Vagina (tissue), 2 donors: ENCODE measurements at places on chromosomes 13 and 19.

DNA sequence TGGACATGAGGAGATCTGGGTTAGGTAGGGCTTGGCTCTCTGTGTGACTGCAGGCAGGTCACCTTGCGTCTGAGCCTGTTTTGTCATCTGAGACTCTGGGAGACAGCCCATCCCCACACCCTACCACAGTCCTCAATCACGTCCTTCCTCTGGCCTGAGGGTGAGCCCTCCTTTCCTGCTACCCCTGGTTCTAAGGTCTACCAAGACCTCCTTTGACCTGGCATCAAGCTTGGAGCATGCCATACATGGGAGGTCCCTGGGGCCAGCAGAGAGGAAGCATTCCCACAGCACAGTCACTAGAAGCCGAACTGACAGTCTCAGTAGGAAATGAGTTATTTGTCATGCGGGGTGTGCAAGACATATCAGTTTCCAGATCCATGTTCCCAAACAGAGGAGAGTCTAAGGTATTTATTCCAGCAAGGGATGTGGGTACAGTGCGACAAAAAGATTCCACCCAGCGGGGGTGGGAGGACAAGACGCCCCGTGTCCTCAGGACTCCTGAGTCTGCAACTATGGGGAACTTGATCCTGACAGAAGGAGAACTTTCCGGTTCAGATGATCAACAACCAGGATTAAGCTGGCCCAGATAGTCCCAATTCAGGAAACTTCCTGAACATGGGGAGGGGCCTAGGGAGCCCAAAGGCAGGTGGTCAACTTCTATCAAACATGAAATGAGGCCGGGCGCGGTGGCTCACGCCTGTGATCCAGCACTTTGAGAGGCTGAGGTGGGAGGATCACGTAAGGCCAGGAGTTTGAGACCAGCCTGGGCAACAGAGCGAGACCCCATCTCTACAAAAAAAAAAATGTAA lies 9.5 kb downstream of the ARRDC2 start:
- no peak for DNase-seq

DNA sequence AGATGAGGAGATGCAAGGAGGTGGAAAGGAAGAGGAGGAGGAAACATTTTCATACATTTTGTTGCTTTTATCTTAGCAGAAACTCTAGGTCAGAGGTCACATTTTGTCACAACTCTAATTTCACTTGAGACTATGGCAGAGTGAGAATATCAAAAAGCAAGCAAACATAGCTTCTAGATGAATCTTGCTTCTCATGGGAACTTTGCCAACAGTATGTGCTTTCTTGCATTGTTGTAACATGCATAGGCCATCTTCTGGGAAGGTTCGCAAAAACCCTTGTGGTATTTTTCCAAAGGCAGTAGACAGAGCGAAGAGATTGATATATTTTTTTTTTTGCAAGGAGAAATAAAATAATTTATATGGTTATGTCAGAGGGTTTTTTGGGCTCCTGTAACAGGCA lies 291.3 kb downstream of the MTUS2 start:
- DNase-seq = no peak

GRCh38 chr19:39533003-39533512 lies 406 bp upstream of the EID2B start:
- no peak for DNase-seq

- DNase-seq = no peak
Measured at GRCh38 chr19:18764591-18765051, 26.5 kb downstream of the COMP start.

DNA sequence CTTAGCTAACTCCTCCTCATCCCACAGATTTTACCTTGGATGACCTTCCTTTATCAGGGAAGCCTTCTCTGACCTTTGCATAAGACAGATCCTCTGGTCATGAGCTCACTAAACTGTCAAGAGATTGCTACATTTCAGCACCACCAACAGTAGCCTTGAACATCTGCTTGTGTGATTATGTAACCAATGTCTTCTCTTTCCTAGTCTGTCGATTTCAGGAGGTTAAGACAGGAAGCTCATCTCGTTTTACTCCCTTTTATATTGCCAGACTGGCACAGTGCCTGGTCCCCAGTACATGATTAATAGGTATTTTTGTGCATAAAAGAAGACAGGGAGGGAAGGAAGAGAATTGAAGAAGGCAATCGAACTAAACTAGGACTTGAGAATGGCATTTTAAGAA lies 1697.7 kb downstream of the EFNB2 start:
- no peak for DNase-seq

DNA sequence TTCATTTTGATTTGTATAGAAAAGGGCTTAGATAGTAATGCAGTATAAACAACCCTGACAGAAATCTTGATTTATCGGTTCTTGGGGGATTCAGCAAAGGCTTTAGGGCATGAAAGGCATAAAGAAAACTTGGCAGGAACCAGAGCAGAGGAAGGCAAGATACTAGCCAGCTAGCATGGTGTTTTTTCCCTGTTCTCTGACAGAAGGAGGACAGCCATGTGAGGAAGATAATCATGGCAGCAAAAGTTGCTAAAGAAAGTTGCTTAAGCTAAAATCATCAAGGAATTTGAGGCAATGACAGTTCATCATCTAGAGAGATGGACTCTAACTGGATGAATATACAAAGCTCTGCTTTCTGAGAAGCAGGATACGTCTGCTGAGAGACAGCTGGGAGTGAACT lies 294.1 kb downstream of the KCNRG start:
- DNase-seq = no peak

DNA sequence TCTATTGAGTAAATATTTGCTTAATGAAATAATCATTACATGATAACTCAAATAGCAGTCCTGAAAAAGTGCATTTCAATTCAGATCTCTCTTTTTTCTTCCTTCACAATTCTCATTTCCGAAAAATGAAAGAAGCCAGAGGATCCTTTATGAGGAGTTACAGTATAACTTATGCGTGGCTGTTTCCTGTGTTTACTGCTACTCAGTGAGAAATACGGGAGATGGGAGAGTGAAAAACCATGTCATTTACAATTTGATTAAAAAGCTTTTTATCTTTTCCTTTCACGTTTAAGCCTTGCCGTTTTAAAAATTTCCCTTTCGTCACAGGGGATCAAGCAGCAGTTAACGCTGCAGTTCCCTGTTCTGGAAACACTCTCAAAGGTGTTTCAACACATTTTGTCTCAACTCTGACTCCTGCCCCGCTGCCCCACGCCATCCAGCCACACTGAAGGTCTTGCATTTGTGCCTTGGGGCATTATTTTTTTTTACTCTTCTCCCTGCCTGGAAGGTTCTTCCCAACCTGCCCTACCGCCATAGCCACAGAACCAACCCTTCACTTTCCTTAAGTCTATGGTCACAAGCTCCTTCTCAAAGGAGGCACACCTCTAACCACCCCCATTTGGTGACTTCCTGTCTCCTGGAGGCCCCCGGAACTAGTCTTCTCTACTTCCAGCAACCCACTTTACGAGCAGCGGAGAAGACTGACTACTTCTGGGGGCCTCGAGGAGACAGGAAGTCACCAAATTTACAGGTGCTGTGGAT lies 17.0 kb downstream of the KL start:
- DNase-seq = no peak

DNA sequence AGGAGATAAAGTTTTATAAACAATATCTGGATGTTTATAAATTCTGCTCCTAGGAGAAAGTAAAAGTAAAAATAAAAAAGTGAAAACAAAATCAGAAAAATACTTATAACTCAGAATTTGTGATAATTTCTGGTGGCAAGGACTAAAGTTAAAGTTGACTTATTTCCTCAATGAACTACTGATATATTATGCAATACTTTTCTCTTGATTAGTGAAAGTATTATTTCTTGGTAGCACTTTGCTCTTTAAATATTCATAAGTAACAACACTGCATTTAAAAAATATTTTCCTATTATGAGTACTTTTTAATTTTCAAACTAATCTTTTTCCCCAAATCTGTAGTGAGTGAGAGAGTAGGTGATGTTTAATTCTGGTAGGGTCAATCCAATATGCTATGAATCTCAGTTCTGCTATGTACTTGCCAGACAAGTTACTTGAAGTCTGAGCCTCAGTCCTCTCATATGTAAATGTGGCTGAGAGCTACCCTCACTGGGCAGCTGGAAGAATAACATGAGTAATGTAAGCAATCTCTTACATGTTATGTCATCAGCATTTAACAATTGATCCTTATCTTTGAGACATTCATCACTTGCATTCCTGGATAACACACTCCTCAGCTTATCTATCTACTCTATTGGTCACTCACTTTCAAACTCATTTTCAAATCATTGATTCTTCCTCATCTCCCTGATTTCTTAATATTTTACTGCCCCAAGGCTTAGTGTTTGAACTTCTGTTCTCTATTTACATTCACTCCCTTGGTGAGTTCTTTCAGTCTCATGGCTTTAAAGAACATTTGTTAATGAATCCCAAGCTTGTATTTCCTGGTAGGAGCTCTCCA lies 239.0 kb downstream of the RGCC start:
- DNase-seq = no peak

DNA sequence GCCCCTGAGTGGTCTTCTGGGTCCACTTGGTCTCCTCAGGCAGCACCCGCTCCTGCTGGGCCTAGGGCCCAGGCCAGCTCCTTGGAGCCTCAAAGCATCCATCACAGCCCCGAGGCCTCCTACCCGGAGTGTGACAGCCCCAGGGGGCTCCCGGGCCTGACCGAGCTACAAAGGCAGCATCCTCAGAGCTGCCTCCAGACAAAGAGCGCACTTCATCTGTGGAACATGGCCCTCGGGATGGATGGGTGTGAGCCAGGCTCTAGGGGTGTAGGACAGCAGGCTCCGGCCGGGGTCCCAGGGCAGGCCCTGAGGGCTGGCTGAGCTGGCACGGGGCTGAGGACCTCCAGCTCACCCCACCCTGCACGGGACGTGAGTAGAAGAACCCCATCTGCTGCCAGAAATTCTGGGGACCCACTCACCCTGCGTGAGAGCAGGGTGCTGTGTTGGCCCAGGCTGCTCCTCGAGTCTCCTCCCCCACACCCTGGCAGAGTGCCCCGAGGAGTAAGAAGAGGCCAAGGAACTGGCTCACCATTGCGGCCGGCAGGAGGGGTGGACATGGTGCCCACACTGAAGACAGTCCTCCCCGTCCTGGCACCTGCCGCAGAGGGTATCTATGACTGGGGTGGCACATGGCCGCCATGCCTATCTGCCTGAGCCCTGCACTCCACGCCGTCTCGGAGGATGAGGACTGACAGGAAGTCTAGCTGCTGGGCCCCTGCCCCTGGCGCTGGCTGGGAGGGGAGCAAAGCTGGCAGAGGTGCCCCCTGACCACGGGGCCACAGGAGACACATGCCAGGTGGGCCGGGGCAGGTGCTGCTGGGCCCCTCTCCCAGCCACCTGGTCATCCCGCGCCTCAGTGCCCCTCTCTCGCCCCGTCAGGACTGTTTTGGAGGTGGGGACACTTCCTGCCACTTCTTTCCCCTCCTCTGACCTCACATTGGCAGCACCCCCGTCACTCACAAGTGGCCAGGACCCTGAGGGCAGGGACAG lies 22.3 kb downstream of the CEBPG start:
- no peak for DNase-seq

- DNase-seq = no peak
Measured at GRCh38 chr19:504616-505015, 2.7 kb upstream of the TPGS1 start.

- DNase-seq = no peak
Measured at GRCh38 chr13:18232298-18232993, 949.2 kb downstream of the TUBA3C start.

GRCh38 chr13:101204270-101205020 lies 211.9 kb downstream of the NALCN start:
- no peak for DNase-seq

DNA sequence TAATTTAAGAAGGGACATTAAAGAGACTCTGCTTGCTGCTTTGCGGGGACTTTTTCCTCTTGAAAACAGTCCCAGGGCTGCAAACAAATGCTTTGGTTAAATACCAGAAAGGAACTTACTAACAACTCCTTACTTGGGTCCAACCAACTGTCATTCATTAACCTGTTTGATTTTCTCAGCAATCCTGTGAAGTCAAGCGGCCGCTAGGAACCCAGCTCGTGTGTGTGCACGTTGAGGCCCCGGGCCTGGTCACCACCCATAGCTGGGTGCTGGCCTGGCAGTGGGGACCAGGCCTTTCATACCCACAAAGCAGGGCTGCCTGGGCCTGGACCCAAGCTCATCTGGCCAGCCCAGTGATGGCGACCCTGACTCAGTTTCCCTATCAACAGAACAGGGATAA lies 50.7 kb downstream of the C1QTNF9 start:
- DNase-seq = no peak

DNA sequence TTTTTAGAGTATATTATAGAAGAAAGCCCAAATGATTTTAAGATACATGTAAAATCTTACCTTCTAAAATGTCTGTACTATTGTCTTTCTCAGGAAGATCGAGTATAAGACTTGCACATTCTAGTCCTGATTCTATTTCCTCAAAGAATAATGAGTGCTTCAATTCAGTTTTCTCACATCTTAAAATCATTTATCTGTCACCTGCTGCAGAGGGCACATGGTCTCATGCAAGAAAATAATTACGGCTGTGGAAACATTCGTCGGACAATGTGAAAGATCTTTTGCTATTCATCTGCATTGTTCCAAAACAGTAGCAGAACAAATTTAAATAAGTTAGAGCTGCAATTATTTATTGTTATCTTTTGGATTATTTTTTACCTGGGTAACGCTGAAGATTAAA lies 1403.5 kb downstream of the PCDH9 start:
- DNase-seq = no peak

- DNase-seq = no peak
Measured at GRCh38 chr13:44075113-44075512, 195.4 kb downstream of the LACC1 start.

DNA sequence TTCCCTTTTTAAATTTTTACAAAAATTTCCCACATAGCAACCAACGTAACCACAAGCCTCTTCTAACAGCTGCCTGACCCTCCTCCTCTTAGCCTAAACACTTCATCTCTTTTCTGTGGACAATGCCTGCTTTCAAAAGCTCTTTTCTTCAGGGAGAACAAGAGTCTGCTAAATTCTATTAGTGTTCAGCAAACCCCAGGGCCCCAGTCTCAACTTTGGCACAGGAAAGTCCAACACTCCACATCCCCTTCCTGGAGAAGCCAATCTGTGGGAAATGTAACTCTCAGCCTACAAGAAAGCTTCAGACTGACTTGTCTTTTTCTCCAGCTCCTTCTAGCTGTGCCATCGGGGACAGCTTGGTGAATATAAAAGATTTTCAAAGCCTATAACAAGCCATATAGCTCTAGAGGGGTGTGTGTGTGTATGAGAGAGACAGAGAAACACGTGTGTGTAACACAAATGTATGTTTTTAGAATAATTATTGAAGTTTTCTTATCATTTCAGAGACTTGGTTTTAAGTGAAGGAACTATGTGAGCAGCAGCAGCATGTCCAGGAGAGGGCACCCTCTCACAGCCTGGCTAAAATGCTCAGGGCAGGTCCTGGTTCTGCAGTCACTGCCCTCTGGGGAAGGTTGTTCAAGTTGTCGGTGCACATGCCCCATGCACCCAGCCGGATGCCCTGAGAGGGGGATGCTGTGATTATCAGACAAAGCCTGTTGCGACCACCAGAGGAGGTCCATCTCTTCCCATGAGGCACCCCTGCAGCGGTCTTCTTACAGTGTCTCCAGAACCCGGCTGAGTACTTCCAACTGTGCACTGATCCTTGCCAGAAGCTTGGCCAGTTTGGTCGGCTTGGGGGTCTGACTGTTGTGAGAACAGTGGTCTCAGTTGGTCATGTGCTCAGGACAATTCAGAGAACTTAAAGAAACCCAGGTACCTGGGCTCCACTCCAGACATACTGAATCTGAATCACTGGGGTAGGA lies 34.4 kb downstream of the CCDC70 start:
- no peak for DNase-seq

GRCh38 chr13:86085890-86086289 lies 286.7 kb upstream of the SLITRK6 start:
- no peak for DNase-seq
